ENCODE measurements at places on chromosomes 4 and X.

DNA sequence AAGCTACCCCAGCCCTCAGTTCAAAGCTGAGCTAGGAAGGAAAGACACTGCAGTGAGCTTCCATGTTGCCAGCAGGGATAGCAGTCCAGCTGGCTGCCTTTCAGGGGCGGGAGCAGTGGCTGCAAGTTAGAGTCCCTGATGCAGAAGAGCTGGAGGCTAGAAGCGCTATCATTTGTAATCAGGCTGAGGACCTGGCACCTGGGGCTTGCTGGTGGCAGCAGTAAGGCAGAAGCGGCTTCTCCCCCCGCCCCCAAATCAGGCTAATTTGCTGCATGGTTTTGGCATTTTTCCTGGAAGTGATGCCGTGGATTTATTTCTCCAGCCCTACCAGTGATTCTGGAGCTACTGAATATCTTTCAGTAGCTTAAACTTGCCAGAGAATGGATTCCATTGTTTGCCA is 203.3 kb downstream of the CLCN4 start:
- DNase-seq, result no peak

DNA sequence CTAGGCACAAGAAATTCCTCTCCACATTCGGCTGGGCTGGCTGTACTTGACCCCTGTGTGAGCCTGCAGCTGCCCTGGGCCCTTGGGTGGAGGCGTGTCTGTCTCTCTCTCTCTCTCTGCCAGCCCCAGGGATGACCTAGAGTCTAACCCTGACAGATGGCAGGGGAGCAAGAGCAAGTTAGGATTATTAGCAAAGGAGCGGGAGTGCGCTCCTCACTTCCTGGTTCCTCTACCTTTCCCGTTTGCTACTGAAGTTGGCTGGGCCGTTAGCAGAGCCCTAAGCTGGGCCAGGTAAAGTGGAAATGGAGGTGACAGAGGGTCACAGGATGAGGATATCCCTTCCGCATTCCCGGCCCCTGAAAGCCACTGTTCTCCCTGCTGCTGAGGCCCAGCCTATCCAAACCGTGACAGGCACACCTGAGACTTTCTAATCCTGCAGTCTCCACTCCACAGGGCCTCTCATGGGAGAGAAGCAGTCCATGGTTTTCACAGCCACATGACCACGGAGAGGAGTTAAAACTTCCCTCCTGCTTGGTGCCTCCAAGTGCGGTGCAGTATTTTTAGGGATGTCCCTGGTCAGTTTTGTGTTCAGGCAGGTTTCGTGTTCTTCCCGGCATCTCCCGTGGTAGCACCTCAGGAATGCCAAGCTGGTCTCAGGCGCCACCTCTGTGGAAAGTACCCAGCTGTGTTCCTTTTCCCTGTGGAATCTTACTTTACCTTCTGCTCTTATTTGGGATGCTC is 79.3 kb downstream of the CLDN22 start:
- no peak for DNase-seq

DNA sequence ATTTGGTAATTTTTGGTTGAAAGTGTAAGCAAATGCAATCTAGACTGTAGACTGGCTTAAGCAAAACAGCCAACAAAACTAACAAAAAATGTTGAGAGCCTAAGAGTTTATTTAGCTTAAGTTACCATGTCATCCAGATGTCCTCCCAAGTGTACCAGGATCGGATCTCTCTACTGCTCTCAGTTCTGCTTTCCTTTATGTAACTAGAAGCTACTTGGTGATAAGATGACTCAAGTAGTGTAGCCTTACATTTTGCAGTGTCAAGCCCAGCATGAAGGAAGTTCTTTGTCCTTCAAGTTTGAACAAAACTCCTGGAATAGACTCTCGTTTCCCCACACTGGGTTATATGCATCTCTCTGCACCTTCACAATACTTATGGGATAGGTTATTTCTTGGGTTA is 1500.0 kb downstream of the STIM2 start:
- no peak for DNase-seq

DNA sequence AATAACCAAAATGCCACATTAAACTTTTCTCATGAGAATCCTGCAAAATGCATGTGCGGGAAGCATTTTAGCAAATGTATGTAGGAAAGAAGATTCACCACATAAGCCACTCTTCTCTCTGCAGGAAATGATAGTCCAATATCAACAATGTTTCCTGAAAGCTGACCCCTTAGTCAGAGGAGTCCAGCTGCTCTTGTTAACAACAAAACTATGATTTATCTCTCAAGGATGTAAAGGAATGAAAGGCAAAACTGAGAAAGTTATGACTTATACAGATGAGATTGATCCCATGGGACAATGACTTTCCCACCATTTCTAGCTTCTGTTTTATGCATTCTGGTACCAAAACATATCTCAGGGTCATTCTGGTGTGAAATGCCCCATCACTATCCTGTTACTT is 125.0 kb upstream of the EDNRA start:
- DNase-seq, result no peak

DNA sequence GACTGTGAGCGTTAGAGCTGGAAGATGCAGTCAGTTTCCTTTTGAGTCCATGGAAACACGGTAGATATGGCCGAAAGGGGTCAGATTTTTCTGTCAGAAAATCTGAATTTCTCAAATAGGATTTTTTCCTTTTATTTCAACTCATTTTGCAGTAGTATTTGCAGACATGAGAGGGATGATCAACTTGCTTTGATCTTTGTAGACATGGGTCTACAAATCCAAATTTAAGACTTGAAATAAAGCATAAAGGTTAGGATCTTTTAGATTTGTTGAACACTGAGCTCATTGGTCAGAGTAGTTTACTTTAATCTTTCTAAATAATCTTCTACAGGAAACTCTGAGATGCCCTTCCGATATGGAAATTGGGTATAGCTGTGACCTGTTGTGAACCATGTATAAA is 44.7 kb downstream of the DOCK11 start:
- no peak for DNase-seq

- no peak for DNase-seq
Measured at GRCh38 chrX:46180258-46180687, 364.9 kb downstream of the ZNF674 start.

- no peak for DNase-seq
Measured at GRCh38 chrX:75748431-75748830, 36.6 kb downstream of the MAGEE2 start.

GRCh38 chr4:38319456-38320342 is 344.3 kb upstream of the KLF3 start:
- DNase-seq, result peak; percentile 96

- no peak for DNase-seq
Measured at GRCh38 chrX:71106427-71106826, at the start of gene CXorf65. Gene CXorf65, minus strand, starts transcription at chrX:71106740. Its CDS starts 184 bp downstream, at chrX:71106556.

- DNase-seq, result no peak
Measured at GRCh38 chrX:790041-790506, 159.5 kb downstream of the SHOX start.

- DNase-seq, result no peak
Measured at GRCh38 chrX:26146024-26146423, 7.9 kb downstream of the MAGEB18 start.

GRCh38 chrX:143466130-143466529 is 51.1 kb downstream of the SPANXN3 start:
- DNase-seq, result no peak

- no peak for DNase-seq
Measured at GRCh38 chrX:46044486-46044885, 500.7 kb downstream of the ZNF674 start.

- DNase-seq, result no peak
Measured at GRCh38 chrX:51665981-51666380, 16.6 kb downstream of the CENPVL2 start.

DNA sequence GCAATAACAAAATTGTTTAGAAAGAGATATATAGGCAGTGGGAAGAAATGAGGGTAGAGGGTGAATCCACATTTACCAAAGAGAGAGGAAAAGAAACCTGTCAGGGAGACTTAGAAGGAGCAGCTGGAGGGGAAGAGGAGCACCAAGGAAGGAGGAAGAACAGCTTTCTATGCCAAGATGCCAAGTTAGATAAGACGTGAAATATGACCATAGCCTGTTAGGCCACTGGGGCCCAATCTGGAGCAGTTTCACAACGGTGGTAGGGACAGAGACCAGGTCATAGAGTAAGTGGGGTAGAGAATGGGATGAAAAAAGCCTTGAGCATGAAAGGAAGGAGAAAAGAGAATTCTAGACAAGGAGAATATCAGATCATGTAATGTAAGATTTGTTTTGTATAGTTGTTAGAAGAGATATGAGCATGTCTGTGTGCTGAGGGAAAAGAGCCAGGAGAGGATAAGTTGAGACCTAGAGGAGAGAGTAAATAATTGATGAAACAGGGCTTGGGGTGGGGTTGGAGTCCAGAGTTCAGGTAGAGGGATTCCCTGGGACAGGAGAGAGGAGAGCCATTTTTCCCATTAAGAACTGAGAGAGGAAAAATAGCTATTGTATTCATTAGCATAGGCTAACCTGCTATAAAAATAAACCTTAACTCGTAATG is 4.4 kb upstream of the SOWAHB start:
- no peak for DNase-seq

DNA sequence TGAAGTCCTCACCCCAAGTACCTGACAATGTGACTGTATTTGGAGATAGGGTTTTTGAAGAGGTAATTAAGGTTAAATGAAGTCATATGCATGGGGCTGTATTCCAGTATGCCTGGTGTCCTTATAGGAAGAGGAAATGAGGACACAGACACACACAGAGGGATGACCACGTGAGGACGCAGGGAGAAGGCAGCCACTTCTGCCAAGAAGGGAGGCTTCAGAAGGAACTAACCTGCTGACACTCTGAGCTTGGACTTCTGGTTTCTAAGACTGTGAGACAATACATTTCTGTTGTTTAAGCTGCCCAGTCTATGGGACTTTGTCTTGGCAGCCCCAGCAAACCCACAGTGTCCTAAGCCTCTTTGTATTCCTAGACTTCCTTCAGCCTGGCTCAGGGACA is 3.0 kb upstream of the SLC2A9 start:
- DNase-seq, result peak; percentile 78

DNA sequence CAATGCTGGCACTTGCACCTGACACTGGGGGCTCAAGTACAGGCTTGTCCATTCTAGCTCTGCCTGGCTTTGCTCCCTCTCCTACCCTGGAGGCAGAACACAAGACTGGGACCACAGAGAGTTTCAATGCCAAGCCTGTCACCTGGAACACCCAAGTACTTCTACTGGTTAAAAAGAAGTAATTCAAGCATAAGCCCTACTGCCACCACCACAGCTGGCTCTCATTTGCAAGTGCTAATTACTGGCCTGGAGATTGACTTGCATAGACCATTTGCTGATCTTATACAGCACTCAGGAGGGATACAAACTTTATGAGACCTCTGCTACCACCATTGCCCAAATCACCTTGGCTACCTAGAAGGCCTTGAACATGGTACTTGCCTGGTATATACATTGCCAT is 1550.9 kb downstream of the C4orf33 start:
- DNase-seq, result no peak

DNA sequence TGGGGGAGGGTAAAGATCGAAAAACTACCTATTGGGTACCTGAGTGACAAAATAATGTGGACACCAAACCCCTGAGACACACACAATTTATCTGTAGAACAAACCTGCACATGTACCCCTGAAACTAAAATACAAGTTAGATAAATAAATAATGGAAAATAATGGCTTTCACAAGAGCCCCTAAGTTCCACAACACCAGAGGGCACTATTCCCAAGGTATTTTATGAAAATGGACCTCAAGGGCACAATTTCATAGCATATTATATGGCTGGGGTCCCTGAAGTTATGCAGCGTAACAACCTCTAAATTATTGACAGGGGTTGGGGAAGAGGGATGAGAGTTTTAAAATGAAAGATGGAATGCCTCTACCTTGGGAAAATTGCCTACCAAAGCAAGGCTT is 81.3 kb upstream of the TMEM33 start:
- DNase-seq, result no peak

DNA sequence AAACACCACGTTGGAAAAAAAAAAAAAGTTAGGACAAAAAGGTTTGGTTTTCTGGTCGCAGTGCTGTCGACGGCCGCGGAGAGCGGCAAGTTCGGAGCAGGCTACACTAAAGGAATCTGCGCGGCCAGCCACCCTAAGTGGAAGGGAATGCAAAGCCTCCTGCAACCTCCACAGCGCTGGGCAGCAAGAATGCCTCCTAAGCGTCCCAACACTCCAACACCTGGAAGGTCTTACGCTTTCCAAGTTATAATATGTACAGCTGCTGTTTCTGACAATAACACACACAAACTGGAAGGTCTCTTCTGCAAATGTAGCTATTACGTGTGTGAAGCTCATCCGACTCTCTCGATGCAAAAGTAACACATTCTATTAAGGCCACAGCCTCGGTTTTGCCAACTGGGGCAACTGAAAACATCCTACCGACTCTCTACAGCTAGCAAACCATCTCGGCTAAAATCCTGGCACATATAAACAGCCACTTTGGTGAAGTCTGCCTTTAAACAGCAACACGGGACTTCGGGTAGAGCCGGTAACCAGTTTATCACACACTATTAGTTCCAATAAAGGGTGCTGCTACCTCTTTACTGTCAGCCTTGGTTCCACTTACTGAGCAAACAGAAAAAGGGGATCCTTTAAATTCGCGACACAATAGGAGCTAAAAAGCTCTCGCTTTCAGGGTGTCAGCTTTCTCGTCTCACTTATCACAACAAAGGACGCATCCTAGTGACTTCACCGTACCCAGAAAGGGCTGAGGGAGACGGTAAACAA is 895 bp downstream of the SMIM14 start:
- DNase-seq, result peak; percentile 48

GRCh38 chr4:63937961-63938360 is 471.3 kb downstream of the TECRL start:
- DNase-seq, result peak; percentile 1

- no peak for DNase-seq
Measured at GRCh38 chr4:28341784-28342183, 1481.1 kb downstream of the STIM2 start.

- DNase-seq, result no peak
Measured at GRCh38 chr4:105596684-105597083, 44.3 kb downstream of the ARHGEF38 start.

GRCh38 chr4:1279253-1279652 is 10.4 kb upstream of the MAEA start:
- no peak for DNase-seq

DNA sequence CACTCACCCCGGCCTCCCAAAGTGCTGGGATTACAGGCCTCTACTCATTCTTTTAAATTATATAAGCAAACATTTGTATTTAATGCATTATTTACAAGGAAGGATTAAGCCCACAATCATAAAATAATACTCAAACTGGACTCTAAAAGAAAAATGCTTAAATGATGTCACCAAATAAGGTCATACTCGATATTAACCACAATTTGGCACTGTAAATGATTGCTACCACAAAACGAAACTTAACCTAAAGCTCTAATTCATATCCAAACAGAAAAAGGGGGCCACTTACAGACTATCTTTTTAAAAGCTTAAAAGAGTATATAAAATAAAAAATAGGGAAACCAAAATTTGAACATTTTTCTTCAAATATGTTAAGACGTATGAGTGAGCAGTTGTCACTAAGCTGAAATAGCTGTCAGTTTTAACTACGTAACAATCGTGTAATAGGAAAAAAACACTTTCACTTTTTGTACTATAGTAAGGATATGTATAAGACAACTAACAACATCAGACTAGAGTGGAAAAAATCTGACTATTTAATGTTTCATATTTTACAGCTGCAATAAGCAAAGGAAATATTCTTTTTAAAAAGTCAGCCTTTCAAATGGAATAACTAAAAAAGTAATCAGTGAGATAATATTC is 108.2 kb upstream of the GPR34 start:
- DNase-seq, result peak; percentile 55

Data from suppressor macrophage treated with lipopolysaccharide for 4 hours (primary cell).